ENCODE measurements at places on chromosomes 5 and 9.

DNA sequence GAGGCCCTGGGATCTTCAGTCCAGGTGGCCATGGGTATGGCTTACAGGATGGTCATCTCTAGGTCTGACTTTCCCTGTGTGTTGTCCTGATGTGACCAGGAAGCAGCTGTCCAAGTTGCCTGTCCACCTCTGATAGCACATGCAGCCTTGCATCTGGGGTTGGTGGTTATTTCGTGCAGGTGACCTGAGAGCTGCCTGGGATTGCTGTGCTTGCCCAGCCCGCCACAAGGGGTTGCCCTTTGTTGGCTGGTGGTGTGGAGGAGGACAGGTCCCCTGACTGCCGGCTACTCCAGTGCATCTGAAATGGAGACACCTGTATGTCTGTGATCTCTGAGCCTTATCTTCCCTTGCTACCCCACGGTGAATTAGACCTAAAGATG lies 212.6 kb downstream of the ARHGAP26 start:
- no peak for DNase-seq

- DNase-seq: no peak
These were observed 15.9 kb upstream of the RUFY1 start for GRCh38 chr5:179534431-179534830.

- DNase-seq: no peak
These were observed 97.8 kb upstream of the SMC5 start for GRCh38 chr9:70160686-70161600.

GRCh38 chr5:78649211-78649695 lies 681 bp upstream of the LHFPL2 start:
- no peak for DNase-seq

GRCh38 chr9:88791105-88791805 lies 200.0 kb upstream of the S1PR3 start:
- no peak for DNase-seq

DNA sequence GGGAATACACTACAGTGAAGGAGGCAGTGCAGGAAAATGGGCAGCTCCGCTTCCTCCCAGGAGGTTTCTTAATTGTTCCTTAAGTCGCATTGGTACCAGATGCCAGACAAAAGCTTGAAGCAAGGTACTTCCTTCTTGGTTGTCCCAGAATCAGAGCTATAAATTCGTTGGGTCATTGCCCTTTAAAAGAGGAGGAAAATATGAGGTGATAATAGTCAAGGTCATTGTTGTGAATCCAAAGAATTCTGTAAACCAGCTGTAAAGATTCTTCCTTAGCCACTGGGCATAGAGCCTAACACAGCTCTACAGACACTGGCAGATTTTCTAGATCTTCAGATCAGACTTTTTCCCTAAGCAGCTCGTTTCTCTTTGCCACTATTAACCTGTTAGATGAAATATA lies 444.1 kb upstream of the TLE4 start:
- DNase-seq: no peak

Data from upper lobe of left lung (tissue), 6 donors.